ENCODE measurements at places on chromosomes 13 and 19. TPM values are rescaled to one million over a fixed set of nuclear protein-coding genes. Genes with fewer than 3 reads are reported as not detected.
A peak's percentile ranks its signal among the peaks of the same experiment; 100 is the strongest.

The KCNN4 gene
- total RNA-seq = 36.2 TPM

DNA sequence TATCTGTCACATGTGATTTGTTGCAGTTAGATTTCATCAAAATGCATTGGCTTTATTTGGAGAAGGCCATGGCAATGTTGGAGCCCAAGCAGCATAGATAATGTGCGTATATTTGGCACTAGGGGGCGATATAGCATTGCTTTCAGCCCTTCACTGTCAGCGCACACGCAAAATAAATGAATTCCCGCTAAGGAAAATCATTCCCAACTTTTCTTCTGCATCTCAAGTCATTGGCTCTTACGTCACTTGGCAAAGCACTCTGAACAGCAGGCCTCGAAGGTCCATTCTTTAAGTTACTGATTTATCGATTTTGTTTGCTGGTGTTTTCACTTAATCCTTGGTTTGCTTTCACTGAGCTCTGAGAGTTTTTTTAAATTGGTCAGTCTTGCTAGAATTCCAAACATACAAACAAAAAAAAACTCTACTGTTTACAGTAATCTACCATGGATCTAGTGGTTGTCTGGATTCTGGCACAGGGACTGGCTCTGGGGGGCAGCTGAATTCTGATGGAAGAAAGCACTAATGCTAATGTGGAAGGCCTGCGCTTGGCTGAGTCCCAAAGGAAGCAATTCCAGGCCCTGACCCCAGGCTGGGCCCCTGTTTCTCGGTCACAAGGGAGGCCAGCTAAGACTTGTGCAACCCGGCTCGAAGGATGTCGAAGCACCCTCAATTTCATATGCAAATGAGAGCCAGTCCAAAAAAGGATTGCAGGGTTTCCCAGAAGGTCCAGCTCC lies 97.7 kb upstream of the IPO5 start:
- DNase-seq = no peak

GRCh38 chr19:46902402-46902766 lies 41.6 kb downstream of the ARHGAP35 start:
- DNase-seq = no peak

The ERICH6B gene
- total RNA-seq = not detected

The SNRPD2 gene
- 270 TPM for total RNA-seq

DNA sequence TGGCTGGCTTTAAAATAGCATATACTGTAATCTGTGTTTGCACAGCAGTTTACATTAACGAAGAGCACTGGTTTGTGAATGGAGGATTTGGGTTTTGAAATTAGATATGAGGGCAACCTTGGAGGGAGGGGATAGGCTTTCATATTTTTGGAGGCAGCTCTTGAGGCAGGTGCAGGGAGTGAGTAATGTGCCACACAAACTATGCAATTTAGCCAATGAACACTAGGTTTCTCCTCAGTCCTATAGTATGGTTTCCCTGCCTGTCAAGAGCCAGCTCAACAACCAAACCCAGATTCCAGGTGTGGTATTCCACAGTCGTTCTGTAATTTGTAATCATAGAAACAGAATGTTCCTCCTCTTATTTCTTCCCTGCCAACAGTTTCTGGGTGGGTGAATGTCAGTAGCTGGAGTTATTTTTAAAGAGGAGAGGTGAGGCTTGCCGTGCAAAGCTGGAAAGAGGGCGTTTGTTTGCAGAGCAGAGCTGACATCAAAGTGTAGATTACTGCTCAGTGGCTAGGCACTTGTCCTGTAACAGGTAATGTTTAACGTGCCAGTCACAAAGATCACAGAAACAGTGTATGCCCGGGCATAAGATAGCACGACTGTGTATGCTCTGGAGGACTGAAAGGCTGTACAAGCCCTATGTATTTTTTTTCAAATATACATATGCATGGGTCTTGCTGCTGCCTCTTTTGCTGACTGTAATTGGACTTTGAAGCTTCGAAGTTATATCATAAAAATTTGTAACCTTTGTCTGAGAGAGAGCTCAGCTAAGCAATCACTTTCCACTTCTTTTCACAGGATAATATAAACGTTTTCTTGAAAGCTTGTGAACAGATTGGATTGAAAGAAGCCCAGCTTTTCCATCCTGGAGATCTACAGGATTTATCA lies 124.2 kb downstream of the LMO7 start:
- DNase-seq = peak; percentile 56

The ATP4A gene
- not detected for total RNA-seq

All from mucosa of descending colon (tissue), 3 donors.